ENCODE measurements at places on chromosomes 5 and 9.

DNA sequence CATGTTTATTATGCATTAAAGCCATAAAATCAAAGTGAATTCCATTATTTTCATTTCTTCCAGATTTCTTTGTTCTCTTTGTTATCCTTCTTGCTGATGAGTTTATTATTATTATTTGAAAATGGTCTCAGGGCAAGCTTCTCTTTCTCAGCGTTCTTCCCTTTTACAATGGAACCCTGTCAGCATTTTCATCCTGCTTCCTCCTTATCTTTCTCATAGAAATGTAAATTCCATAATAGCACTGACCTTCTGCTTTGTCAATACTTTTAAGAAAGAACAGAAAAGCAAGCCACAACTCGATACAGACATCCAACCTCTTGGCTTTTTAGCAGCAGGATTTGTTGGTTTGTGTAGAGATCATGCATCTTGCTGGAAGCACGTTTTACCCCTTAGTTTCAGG, 114.0 kb upstream of the BASP1 start:
- DNase-seq: no peak

DNA sequence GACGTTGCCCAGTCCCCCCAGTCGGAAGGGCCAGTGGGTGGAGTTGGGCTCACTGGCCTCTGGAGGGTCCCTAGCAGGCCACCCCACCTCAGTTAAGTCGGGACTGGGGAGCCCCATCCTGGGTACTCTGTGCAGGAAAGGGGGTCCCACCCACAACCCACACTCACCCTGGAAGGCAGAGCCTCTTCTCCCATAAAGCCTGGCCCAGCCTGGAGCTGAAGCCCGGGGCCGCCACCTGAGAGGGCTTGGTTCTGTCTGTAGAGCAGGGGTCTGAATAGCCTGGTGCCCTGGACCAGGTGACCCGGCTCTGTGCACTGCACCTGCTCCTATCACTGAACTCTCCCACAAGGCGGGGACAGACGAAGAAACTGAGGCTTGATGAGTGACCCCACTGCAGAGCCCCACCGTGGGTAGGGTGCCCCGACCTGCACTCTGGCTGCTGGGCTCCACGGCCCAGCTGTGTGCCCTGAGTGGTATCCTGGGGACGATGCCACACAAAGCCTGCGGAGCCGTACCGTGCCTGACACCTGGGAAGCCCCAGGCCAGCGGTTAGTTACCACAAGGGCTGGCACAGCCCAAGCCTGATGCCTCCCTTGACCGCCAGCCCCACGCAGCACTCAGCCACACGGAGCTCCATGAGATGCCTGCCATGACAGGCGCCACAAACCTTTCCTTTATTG, 7.3 kb downstream of the PTGES2 start:
- no peak for DNase-seq

GRCh38 chr9:104858271-104858670, 69.7 kb downstream of the ABCA1 start:
- DNase-seq: no peak

- no peak for DNase-seq
Observed at GRCh38 chr9:4792054-4792571, 631 bp upstream of the RCL1 start.

Data from epithelial cell of prostate (primary cell).